ENCODE measurements at places on chromosomes 7 and 10.

- no peak for ATAC-seq
Observed at GRCh38 chr10:113354711-113355110, 198.1 kb upstream of the HABP2 start.

DNA sequence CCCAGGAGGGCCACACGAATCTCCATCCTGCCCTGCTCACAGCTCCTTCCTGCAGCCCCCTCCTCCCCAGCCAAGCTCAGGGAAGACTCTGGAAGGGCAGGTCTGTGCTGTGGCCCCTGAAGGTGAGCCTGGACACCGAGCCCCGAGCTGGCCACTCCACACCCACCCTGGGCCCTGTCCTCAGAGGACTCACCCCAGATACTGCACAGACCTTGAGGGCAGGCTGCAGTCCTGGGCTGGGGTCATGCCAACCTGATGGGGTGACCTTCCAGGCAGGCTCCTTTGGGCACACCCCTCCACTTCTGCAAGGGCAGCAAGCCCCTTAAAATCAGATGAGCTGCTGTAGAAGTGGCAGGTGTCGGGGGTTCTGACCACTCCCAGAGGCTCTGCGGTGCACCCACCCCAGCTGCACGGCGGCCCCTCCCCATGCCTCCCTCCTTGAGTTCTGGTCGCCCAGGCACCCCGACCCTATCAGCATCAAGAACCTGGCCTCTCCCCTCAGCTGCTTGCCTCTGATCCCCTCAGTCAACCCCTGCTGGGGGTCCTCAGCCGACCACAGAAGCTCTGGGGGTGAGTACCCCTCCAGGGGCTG lies 24.3 kb downstream of the YKT6 start:
- ATAC-seq = peak; percentile 23

- ATAC-seq = no peak
Observed at GRCh38 chr10:60192946-60193345, 196.7 kb downstream of the ANK3 start.

- no peak for ATAC-seq
Observed at GRCh38 chr7:98836811-98837629, 32.8 kb downstream of the TMEM130 start.

DNA sequence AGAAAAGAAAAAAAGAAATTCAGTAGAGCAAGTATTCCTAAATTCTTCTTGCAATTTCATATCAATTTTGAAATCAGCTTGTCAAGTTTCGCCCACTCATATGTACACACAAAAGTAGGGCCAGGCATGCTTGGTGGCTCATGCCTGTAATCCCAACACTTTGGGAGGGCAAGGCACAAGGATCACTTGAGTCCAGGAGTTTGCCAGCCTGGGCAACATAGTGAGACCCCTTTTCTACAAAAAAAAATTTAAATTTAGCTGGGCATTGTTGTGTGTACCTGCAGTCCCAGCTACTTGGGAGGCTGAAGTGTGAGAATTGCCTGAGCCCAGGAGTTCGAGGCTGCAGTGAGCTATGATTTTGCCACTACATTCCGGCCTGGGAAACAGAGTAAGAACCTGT lies 65.4 kb downstream of the MRPL32 start:
- ATAC-seq = no peak

DNA sequence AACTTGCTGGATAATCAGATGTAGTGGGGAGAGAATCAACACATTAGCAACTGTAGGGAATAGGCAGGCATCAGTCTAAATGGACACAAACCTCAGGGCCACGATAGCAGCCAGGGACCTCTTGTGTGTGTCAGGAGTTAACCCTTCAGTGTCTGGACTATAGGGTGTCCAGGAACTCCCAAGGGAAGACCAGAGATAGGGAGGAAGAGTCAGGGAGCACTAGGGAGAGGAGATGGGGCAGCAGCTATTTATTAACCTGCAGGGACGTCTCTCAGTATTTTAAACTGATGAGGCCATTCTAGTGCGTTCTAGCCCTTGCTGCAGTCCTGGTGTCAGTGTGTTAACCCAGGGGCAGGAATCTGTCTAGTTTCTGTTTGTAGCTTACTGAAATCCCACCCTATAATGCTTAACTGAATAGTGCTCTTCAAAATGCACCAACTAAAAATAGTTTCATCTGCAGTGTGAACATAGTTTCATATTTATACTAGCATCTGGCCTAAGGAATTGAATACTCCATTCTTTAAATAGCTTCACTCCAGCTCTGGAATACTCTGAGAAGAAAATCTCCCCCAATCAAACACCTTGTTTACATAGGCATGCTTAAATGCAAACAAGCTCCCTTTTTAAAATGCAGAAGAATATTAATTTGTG lies 62.7 kb downstream of the ARID5B start:
- no peak for ATAC-seq

DNA sequence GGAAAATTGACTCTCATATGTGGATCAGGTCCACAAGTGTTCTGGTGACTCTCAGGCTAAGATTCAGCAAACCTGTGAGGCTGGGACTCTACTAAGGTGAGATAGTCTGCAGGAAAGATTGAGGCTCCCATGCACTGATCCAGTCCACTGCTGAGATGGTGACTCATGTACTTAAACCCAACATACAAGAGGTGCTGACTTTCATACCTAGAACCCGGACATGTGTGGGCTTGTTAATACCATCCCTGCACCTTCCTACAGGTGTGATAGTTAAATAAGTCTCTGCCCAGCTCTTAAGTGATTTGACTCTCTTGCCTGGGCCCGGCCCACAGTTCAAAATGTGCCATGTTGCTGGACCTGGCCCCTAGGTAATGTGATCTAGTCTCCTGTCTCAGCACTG lies 27.1 kb upstream of the ZNF107 start:
- ATAC-seq = peak; percentile 73

- no peak for ATAC-seq
Observed at GRCh38 chr7:39825401-39825980, 124.6 kb upstream of the CDK13 start.

GRCh38 chr10:115980470-115980869 lies 292.5 kb downstream of the GFRA1 start:
- ATAC-seq = no peak

- ATAC-seq = no peak
Observed at GRCh38 chr7:139728203-139728602, 49.6 kb downstream of the HIPK2 start.

DNA sequence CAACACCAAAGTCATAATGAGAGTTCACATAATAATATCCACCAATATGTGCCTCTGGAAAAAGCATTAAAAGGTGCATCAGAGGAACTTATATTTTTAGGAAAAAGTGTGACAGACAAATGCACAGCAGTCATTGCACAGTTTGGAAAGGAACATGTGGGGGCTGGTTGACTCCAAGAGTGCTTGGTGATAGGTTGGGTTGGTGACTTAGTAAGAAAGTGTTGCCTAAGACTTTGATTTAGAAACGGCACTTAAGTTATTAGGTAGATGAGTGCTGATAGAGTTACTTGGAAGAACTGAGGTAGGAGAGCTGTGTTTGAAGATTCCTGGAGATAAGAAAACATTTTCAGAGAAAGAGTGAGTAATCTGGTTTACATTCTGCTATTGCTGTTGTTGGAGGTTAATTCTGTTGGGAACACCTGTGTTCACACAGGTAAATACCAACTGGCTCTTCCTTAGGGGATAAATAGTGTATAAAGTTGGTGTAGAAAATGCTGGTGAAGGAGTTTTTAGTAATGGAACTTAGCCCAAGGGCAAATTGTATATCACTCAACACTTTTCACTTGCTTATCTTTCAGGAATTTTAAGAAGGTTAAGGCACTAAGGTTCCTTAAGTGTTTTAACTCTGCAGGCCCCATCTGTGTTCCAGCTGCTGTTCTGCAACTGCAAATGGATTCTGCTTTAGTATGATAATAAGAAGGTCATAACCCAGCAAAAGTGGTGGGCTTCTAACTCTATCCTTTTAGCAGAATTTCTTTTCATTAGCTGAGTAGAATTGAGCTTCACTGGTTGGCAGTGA lies 196.1 kb downstream of the NSUN6 start:
- ATAC-seq = no peak

Measured in esophagus mucosa (tissue), 1 donor.